Cerebellum (tissue), 4 donors: ENCODE measurements at places on chromosomes 7 and 10. TPM values are rescaled to one million over a fixed set of nuclear protein-coding genes. Genes with fewer than 3 reads are reported as not detected.

Gene FAM25G
- not detected for total RNA-seq

- DNase-seq = no peak
Observed at GRCh38 chr10:97651773-97652172, 11.3 kb downstream of the PI4K2A start.

- no peak for DNase-seq
Observed at GRCh38 chr7:65441010-65441409, 67.4 kb downstream of the ZNF92 start.

DNA sequence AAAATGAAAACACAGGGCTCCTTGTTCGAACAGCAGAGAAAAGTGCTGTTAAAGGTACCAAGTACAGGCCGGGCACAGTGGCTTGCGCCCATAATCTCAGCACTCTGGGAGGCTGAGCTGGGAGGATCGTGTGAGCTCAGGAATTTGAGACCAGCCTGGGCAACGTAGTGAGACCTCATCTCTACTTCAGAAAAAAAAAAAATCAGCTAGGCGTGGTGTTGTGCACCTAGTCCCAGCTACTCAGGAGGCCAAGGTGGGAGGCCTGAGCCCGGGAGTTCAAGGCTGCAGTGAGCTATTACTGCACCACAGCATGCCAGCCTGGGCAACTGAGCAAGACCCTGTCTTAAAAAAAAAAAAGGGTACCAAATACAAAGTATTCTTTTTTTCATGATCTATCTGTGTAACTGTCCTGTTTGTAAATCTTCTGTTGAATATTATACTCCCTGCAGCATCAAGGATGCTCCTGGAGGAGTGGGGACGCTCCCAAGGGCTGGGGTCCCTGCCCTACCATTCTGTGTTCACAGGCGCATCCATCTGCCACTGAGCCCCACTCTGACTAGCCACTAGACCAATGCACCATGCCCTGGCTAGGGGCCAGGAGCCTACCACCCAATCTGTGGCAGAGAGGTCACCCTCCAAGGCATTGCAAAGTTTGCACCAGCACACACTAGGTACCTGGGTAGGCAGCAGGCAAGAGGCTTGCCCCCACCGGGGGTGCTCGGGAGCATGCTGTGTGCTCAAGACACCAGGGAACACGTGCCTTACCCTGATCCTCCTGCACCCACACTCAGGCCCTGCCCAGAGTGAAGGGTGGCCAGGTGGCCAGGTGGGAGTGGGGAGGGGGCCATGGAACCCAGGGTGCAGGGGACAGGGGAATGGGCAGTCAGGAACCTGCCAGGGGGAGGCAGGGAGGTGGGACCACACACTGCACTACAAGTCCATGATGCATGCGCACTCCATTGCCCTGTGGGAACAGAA lies 67.3 kb upstream of the KMT2C start:
- no peak for DNase-seq

DNA sequence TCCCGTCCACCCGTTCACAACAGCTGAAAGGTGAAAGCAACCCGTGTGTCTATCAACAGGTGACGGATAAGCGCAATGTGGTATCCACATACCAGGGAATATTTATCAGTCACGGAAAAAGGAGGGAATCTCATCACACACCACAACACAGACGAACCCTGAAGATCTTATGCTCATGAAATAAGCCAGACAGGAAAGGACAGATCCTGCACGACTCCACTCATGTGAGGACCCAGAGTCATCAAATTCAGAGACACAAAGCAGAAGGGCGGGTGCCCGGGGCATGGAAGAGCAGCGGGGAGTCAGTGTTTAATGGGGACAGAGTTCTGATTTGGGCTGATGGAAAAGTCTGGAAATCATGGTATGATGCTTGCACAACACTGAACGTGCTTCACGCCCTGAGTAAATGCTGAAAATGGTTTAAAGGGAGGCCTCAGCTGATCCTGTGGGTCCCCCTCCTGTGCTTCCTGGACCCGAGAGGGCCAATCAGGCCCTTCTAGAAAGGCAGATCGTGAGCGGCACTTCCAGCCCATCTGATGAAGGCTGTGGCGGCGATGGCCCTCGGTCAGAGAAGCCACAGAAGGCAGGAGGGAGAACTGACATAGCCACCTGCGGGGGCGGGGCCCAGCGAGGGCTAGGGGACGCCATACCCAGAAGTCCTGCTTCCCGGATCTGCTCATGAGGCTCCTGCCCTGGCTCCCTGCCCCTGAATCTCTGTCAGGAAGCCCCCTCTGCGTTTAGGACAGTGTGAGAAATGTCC lies 19.1 kb downstream of the WDR86 start:
- DNase-seq = no peak

Gene CYP3A4
- total RNA-seq = not detected

- DNase-seq = peak; percentile 10
Observed at GRCh38 chr7:106178593-106179134, 66.6 kb upstream of the SYPL1 start.

DNA sequence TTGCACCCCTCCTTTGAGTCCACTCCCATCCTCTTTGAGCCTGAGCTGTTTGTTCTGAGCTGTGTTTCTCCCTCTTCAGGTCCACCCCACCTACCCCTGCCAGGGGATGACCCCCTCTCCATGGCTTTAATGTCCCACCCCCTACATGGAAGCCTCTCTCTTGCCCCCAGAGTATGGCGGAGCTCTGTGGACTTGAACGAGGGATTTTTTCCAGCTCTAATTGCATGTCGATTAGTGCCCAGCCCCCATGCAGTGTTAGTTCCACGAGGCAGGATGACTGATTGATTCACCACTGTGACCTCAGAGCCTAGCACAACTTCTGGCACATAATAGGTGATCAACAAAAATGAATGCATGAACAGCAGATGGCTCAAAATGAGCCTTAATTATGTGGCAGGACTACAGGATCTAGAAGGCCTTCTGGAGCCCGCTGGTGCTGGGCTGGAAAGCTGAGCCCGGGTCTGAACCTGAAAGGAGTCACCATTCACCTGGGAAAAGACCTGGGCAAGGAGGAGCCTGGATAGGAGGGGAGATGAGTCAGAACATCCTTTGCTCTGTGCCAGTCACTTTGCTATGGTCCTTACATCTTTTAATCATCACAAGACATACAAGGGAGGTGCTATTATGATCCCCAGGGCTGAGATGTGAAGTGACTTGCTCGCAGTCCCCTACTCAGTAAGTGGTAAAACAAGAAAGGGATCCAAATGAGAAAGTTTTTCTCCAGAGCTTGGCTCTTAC lies 17.1 kb upstream of the SLC18A2 start:
- no peak for DNase-seq

Gene WNT8B
- total RNA-seq = not detected

Gene WIPF3
- 2.4 TPM for total RNA-seq

DNA sequence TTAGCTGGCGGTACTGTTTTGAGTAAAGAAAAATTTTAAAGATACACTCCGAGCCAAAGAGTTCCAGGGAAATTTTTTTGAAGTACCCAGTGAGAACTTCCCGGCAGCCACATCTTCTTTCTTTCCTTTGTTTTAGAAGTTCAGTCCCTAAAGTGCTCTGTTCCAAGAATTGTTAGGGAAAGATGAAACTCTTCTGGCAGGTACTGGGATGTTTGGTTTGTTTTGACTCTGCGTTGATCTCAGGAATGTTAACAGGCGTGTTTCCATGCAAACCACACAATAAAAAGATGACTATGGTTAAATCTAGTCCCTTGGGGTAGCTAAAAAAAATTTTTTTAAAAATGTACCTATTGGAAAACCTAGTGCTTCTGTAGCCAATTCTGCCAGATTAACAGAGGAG lies 224.7 kb upstream of the PHYHIPL start:
- DNase-seq = no peak

Gene GHRHR
- total RNA-seq = 4.3 TPM

Gene EBLN1
- total RNA-seq = not detected

GRCh38 chr7:77858278-77858677 lies 59.7 kb downstream of the PHTF2 start:
- DNase-seq = no peak

- DNase-seq = no peak
Observed at GRCh38 chr7:70795948-70796347, 336.0 kb upstream of the GALNT17 start.

- peak; percentile 29 for DNase-seq
Observed at GRCh38 chr10:67079126-67079525, 153.3 kb downstream of the LRRTM3 start.

Gene DENND2A
- 31.7 TPM for total RNA-seq

DNA sequence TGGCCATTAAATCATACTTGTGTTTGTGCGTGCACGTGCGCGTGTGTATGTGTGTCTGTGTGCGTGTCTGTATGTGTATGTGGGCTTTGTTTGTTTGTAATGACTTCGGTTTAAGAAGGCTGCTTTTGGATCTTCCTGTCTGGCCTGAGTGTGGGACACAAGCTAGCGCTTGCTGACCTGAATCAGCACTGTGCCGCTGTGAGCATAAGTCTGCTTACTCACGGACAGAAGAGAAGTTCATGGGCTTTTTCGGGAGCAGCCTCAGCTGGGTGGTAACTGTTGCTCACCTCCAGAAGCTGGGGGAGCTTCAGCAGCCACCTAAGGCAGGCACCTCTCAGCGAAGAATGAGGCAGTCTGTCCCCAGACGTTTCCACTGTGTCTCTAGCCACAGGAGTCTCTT lies 56.1 kb upstream of the TRUB1 start:
- no peak for DNase-seq

DNA sequence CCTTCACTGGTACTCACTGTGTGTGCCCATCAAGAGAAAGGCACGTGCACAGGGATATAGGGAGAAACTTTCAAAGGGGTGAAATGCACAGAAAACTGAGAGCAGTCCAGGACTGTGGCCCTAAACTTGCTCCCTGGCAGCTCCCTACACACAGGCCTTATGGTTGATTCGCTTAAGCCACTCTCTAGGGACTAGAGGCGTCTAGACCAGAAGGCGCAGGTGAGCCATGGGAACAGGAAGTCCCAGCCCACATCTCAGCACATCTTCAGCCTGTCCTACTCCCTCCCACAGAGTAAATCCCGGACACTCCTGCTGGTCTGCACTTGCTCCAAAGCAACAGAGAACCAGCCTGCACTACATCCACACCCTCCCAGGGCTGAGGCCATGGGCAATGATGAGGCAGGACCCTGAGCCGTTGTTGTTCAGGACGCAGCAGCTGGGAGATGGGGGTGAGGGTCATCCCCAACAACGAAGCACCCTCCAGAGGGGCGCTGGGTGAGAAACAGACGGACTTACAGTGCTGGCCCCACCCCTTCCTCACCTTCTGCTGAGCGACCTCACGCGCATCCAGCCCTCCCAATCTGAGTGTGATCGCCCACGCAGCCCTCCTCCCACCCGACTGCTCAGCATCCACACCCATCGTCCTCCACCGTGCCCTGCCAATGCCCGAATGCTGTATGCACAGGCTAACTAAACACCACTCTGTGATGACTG lies 109.3 kb downstream of the TNS3 start:
- no peak for DNase-seq

- DNase-seq = no peak
Observed at GRCh38 chr10:73206385-73206784, 38.5 kb downstream of the FAM149B1 start.

- no peak for DNase-seq
Observed at GRCh38 chr7:49010717-49011116, 86.4 kb downstream of the CDC14C start.

Gene KCNIP2
- total RNA-seq = 8.3 TPM

- DNase-seq = no peak
Observed at GRCh38 chr10:118596426-118597124, 1.1 kb upstream of the PRLHR start.

GRCh38 chr10:51369903-51370302 lies 295.6 kb downstream of the PRKG1 start:
- no peak for DNase-seq

Gene HOXA13
- not detected for total RNA-seq

- DNase-seq = no peak
Observed at GRCh38 chr10:113506476-113506875, 46.4 kb upstream of the HABP2 start.

GRCh38 chr7:1176891-1177373 lies 16.9 kb upstream of the ZFAND2A start:
- DNase-seq = peak; percentile 47

DNA sequence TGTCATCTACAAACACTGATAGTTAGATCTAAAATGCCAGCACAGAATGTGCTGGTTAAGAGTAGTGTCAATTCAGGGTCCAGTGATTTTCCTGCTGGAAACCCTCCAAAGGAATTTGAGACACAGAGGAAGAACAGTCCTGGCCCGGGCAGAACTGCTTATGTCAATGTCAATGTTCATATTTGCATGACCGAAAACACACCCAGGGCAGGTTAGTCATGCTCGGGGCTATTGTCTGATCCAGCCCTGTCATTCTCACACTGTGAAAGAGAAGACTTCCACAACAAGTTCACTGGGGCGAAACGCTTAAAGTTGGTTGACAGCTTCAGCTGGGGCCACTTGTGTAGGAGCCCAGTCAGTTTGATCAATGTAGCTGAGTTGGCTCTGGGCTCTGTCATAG lies 139.3 kb downstream of the C1GALT1 start:
- DNase-seq = no peak

Gene CELF2
- 122 TPM for total RNA-seq

Gene TDRD1
- 0.45 TPM for total RNA-seq

DNA sequence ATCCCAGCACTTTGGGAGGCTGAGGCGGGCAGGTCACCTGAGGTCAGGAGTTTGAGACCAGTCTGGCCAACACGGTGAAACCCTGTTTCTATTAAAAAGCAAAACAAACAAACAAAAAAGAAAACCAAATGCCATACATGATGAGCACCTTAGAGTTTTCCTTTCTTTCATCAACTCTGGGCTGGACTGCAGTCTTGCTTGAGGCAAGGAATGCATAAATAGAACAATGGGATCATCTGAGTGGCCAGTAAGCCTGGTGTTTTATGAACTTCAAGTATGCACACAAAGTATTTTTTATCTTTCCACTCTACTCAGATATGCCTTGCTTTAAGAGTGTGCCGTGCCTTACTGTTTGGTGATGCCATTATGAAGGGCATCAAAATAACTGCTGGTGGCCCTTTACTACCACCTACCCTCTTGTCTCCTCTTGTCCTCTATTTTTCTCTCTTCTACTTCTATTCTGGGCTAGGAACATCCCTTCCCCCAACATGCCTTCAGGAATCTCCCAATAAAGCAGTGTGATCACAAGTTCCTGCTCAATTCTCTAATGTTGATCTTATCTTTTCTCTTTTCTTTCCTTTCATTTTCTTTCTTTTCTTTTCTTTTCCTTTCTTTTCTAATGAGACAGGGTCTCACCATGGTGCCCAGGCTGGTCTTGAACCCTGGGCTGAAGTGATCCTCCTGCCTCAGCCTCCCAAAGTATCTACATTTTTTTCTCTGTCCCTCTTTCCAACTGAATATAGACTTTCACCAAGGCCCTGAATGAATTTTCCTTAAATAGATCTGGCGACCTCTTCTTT lies 10.2 kb downstream of the SCD start:
- DNase-seq = no peak

DNA sequence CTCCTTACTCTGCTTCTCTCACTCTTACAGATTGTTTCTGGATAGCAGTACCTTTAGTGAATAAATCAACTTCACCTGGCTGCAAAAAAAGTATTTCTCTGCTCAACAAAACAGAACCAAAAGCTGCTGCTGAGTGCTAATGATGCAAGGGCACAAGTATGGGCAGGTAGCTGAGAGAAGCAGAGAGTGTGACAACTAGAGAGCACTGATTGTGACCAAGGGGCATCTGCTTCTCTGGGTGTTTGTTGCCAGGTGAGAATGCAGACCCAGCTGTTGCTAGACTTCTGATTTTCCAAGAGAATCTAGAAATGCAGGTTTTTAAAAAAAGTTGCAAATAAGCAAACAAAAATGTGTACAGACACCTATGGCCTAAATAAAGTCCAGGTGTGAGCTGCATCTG lies 25.3 kb upstream of the PPIF start:
- DNase-seq = no peak
